ENCODE measurements at places on chromosomes 11 and 22. TPM values are rescaled to one million over a fixed set of nuclear protein-coding genes. Genes with fewer than 3 reads are reported as not detected.

The CD3G gene
- total RNA-seq, result not detected

The C1QTNF6 gene
- 4.2 TPM for total RNA-seq

The BBOX1 gene
- not detected for total RNA-seq

The XKR3 gene
- total RNA-seq, result not detected

The ZDHHC13 gene
- 13.8 TPM for total RNA-seq

The SPECC1L gene
- 23.7 TPM for total RNA-seq

The PDGFB gene
- 1.8 TPM for total RNA-seq

The KCNJ5 gene
- not detected for total RNA-seq

The HBB gene
- total RNA-seq, result not detected

The SLC37A2 gene
- 5.0 TPM for total RNA-seq

The CDON gene
- total RNA-seq, result 1.8 TPM

The PHF21B gene
- total RNA-seq, result not detected

The CASP5 gene
- not detected for total RNA-seq

The C1QTNF5 gene
- 7.6 TPM for total RNA-seq

The SHISAL1 gene
- total RNA-seq, result 0.15 TPM
